Activated CD4-positive, alpha-beta T cell treated with anti-CD3 and anti-CD28 coated beads, Interleukin-2, Interleukin-4, amounts not matched to agents 100 ng/mL and 50 ng/mL, durations not matched to agents 16 hours and 8 hours (primary cell): ENCODE measurements at places on chromosomes 2 and 18.

DNA sequence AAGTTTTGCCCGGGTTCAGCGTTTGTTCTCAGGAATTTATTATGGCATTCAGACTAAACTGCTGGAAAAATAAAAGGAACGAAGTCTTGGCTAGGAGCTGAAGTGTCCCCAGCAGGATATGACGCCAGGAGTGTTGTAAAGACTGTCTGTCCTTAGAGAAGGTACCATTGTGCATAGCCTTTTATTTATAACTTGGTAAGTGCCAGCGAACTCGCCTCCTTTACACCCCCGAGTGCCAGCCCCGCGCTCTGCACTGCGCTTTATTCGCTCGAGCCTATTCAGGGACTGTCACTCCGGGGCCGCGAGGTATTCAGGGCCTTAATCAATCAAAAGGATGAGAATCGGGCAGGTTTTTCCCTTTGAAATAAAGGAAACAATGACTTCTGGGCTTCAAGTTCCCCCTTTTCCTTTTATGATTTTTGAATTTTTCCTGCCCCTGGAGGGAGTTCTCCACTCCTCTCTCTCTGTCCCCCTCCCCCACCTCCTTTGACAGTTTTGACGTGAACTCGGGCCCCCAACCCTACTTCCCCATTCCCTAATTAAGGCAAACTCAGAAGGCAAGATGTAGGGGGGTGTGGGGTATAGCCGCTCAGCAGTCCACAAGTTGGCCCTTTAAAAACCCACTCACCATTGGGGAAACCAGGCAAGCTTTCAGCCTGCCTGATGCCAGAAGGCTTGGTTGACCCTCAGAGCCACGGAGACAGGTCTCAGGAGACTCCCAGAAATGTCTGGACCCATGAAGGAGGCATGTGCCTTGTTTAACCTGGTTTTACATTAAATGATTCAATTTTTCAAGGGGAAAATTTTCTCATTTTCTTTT lies 1.3 kb upstream of the PAX3 start:
- no peak for DNase-seq

DNA sequence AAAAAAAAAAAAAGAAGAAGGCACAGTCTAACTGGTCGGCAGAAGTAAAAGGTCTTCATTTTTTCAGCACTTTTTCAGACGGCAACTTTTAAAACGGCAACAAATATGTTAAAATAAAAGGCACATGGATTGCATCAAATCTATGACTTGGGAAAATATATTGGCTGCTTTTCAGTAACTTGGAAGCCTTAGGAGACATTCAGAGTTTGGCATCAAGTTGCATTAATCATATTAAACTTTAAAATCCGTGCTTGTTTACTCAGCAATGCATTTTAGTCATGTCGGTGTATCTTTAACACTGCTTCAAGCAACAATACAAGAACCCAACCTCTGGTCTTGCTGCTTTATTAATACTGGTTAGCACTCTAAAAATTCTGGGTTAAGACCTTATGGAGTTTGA lies 111.1 kb downstream of the MEP1B start:
- no peak for DNase-seq

- no peak for DNase-seq
Observed at GRCh38 chr2:11411244-11411643, 54.7 kb downstream of the E2F6 start.

GRCh38 chr18:52340406-52341102 lies 557 bp downstream of the DCC start:
- no peak for DNase-seq

GRCh38 chr18:39414009-39414700 lies 1848.6 kb upstream of the CELF4 start:
- peak; percentile 71 for DNase-seq

GRCh38 chr18:74819433-74820059 lies 221.9 kb downstream of the ZNF407 start:
- DNase-seq: peak; percentile 9

GRCh38 chr2:64359171-64359891 lies 94.6 kb upstream of the LGALSL start:
- DNase-seq: no peak

GRCh38 chr2:214130114-214130513 lies 280.7 kb upstream of the VWC2L start:
- DNase-seq: no peak

- DNase-seq: no peak
Observed at GRCh38 chr2:45857867-45858520, 206.5 kb downstream of the PRKCE start.

- no peak for DNase-seq
Observed at GRCh38 chr2:28300485-28301341, 91.9 kb upstream of the FOSL2 start.

GRCh38 chr2:192184349-192184748 lies 10.4 kb downstream of the TMEFF2 start:
- DNase-seq: no peak

- DNase-seq: no peak
Observed at GRCh38 chr2:53826587-53827397, 33.0 kb downstream of the GPR75 start.

- no peak for DNase-seq
Observed at GRCh38 chr2:112794841-112795240, 10.5 kb upstream of the IL1A start.

- peak; percentile 57 for DNase-seq
Observed at GRCh38 chr2:152715854-152716428, 1.3 kb downstream of the PRPF40A start.

- DNase-seq: no peak
Observed at GRCh38 chr2:118791483-118791882, 56.0 kb downstream of the EN1 start.

DNA sequence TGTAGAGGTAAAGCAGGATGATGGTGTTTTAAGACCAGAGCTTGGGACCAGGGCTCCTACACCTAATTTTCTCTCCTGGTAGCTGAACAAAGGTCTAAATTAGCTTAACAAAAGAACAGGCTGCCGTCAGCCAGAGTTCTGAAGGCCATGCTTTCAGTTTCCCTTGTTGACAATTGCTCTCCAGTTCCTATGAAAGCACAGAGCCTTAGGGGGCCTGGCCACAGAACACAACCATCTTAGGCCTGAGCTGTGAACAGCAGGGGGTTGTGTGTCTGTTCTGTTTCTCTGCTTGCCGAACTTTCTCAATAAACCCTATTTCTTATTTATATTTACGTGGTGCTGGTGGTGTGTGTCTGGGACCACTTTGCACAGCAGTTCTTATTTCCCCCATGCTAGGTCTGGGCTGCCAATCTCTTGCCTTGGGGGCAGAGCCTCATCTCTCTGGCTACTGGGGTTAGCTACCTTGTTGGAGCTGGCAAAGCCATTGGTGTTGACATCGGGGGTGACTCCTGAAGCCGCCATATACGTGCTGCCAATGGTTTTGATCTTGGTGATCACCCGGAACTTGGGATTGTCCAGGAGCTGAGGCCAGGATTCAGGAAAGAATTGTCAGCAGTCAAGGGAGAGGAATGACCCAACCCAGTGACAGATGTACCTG lies 29.0 kb downstream of the CENPO start:
- DNase-seq: no peak

DNA sequence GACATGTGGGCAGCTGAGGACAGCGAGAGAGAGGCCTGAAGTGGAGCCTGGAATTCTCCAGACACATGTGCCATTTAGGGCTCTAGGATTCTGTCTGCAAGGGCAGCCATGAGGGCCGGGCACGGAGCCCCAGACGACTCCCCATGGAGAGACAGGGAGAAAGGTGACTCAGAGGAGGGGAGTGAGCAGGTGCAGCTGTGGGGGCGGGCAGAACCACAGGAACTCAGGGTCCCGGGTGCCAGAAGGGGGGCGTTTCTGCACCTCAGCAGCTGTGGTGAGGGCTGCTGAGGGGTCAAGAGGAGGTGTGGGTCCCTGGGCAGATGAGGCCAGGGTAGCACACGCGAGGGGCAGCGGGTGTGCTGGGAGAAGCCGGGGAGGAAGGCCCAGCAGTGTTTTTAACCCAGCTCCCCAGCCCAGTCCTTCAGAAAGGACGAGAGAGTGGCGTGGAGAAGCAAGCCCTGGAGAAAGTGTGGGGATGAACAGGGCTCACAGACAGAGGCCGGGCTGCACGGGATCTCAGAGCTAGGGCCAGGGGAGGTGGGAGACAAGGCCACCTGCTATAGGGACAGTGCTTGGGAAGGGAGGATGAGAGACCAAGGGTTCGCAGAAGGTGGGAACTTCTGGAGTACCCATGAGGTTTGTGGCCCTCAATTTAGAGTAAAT lies 7.6 kb downstream of the GPR17 start:
- no peak for DNase-seq

DNA sequence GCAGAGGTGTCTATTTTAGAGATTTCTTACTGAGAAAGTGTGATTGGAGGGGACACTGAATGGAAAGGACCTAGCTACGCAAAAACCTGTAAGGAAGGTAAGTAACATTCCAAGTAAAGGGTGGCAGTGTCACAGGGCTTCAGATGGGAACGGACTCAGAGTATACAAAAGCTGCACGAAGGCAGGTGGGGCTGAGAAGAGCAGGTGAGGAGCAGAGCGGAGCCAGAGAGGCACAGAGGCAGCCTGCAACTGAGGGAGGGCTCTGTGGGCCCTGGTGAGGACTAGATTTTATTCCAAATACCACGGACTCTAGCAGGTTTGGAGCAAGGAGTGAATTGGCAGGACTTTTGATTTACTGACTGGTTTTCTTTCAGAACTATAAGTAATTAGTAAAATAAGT lies 331.3 kb upstream of the PKDCC start:
- no peak for DNase-seq

DNA sequence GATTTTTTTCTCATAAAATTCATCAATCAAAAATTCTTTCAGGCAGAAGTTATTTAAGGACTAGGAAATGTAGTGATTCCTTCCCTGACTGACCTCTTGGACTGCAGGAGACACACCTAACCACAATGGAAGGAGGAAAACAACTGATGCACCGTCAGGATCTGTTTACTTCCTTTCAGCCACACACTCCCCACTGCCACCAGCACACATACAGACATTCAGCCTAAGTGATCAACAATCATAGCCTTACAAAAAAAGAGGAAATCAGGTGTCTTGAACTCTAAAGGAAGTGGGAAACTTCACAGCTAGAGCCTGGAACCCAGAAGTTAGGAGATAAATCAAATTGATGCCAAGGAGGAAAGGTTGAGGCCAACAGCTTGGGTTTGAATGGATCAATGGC lies 213.5 kb upstream of the ACVR2A start:
- DNase-seq: no peak

- DNase-seq: no peak
Observed at GRCh38 chr2:215565897-215566296, 130.0 kb upstream of the FN1 start.

GRCh38 chr2:73018188-73018825 lies 53.2 kb downstream of the SFXN5 start:
- no peak for DNase-seq

GRCh38 chr2:138244501-138244925 lies 257.1 kb upstream of the SPOPL start:
- no peak for DNase-seq

DNA sequence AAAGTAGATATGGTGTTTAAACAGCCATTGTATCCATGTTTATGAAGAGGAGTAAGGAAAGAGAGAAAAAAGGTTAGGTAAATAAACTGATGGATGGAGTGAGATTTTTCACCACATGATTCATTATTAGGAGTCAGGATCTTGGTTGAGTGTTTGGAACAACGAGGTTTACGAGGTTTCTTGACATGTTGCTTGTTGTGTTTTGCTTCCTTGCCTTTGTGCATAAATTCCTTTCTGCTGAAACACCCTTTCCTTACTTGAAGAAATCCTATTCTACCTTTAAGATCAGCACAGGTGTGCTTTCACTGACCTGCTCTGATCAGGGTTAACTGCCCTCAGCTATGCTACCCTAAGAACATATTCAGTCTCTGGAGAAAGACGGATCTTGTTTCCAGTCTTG lies 66.6 kb downstream of the EFEMP1 start:
- DNase-seq: no peak

- DNase-seq: no peak
Observed at GRCh38 chr2:133986081-133986837, 267.6 kb upstream of the MGAT5 start.

DNA sequence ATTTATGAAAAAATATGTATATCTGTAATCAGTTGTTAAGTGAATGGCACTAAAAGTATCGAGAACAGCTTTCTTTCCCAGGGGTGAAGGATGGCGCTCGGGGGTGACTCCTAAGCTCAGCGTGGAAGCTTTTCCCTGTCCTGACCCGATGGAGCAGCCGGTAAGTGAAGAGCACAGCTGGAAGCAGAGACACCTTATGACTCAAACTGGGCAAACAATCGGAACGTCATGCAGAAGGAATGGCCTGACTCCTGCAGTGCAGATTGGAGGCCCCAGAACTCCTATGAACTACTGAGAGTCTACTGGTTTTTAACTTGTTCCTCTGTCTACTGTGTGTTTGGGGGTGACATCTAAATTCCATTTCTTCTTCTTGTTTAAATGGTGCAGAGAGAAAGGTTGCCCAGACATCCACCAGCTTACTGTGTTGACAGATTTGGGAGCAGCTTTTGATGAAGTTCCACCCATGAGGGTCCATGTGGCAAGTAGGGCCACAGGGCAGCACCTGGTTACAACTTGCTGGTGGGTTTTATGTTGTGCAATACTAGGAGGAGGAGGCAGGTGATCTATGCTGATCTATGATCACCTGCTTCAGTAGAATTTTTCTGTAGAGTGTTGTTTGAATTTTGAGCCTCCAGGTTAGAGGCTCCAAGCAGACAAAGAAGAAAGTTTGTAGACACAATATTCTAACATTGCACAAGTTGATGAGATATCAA lies 52.8 kb upstream of the TMEM182 start:
- DNase-seq: no peak

- DNase-seq: no peak
Observed at GRCh38 chr2:236960531-236960930, 125.2 kb upstream of the COPS8 start.

- DNase-seq: no peak
Observed at GRCh38 chr18:62327977-62328376, 2.9 kb downstream of the TNFRSF11A start.

DNA sequence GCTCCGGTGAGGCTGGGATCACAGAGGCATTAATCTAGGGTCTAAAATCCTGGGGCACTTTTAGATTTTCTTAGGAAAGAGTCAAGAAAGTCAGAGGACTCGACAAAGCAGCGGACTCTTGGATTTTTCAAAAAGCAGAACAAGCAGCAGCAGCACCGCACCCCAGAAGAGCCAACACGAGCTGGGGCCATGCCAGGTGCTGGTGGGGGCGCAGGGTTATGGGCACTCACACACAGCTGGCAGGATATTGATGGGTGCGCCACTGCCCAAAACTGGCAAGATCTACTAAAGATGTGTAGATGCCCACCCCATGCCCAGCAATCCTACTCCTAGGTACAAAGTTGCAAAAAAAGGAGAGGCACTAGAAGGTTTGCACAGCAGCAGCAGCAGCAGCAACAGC lies 33.9 kb upstream of the SEMA4C start:
- no peak for DNase-seq
